Aorta (tissue), 5 donors: ENCODE measurements at places on chromosomes 16 and 17. TPM values are rescaled to one million over a fixed set of nuclear protein-coding genes. Genes with fewer than 3 reads are reported as not detected.

KPNA2 gene
- 11.1 TPM for polyA plus RNA-seq

DNA sequence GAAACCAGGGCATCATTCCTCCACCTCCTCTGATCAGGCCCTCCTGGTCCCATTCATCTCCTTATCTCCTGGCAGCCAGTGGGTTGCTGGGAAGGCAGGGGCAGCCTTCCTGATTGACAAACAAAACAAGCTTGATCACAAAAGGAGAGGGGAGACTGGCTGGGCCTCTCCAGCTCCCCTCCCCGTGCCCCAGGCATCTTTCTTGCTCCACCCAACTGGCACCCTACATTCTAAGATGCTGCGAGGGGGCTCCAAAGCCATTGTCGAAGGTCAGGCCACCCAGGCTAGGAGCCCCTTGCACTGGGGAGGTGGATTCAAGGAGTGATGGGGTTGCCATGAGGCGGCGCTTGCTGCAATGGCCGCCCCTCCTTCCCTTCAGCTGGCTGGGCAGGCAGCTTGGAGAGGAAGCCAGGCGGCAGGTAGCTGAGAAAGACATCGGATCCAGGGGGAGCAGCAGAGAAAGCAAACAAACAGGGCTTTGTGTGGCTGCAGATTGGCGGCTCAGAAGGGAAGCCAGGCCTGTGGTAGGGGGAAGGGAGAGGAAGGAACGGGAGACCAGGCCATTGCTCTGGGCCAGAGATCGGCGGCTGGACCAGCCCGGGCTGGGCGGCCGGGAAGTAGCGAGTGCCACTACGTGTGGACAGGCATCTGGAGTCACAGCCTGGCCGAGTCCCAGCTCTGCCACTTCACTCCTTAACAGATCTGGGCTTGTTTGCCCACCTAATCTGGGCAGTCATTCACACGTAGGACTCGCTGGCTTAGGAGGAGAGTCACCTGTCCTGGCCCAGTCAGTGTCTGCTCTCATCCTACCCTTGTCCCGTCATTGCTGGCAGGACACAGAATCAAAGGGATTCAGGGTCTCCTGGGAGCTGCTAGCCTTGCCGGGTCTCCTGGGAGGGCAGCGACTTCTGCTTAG lies 12.3 kb downstream of the RAI1 start:
- DNase-seq: peak; percentile 82
- peak overlapping the region; percentile 98 for H3K27ac ChIP-seq

GRCh38 chr16:81158964-81159363 lies 62.8 kb upstream of the GCSH start:
- H3K4me3 ChIP-seq: no peak overlapping the region
- DNase-seq: no peak
- H3K4me1 ChIP-seq: no peaks in the 10 kb centered on the region
- no peak overlapping the region for H3K27ac ChIP-seq

DNA sequence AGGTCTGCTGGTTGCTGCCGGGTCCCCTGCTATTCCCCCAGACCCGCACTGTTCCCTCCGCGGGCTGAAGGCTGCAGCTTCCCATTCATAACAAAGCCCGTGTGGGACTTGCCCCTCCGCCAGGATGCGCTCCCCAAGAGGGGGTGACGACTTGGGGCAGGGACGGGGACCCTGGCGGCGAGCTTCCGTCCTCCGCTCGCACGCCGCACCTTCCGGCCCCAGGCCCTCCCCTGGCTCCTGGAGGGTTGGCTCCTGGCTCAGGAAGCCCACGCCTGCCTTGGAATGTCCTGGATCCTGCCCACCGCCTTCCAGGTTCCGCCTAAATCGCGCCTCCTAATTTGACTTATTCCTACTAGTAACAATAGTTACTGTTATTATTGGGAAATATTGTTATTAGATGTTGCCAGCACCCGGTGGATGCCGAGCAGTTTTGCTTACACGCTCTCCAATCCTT lies 1.1 kb upstream of the TFAP4 start:
- H3K4me3 ChIP-seq: peak overlapping the region; percentile 66
- peak overlapping the region; percentile 60 for H3K27ac ChIP-seq
- DNase-seq: peak; percentile 86
- H3K36me3 ChIP-seq: no peaks in the 10 kb centered on the region
- no peaks in the 10 kb centered on the region for H3K27me3 ChIP-seq

DNA sequence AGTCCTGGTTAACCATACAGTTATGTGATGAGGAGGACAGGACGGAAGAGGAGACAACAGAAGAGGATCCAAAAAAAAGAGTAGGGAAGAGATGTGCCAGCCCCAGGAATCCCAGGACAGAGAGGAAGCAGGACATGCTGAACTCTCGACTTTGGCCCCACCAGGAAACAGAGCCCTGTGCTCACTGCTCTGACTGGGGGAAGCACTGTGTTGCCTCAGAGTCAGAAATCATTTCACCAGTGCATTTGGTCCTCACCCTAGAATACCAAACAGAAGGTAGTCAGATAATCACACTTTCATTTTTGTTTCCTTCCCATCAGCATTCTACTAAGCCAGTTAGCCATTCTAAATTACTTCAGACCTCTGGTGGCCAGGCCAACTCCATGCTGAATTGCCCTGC lies 421.0 kb upstream of the CDH5 start:
- no peaks in the 10 kb centered on the region for H3K4me1 ChIP-seq
- no peak overlapping the region for H3K27ac ChIP-seq
- no peak for DNase-seq
- no peaks in the 10 kb centered on the region for H3K27me3 ChIP-seq
- H3K36me3 ChIP-seq: no peaks in the 10 kb centered on the region
